Neural crest cell (in vitro differentiated cells): ENCODE measurements at places on chromosomes 4 and X. TPM values are rescaled to one million over a fixed set of nuclear protein-coding genes. Genes with fewer than 3 reads are reported as not detected.

The RNF212 gene
- total RNA-seq: 2.7 and 5.0 TPM in 2 replicates

DNA sequence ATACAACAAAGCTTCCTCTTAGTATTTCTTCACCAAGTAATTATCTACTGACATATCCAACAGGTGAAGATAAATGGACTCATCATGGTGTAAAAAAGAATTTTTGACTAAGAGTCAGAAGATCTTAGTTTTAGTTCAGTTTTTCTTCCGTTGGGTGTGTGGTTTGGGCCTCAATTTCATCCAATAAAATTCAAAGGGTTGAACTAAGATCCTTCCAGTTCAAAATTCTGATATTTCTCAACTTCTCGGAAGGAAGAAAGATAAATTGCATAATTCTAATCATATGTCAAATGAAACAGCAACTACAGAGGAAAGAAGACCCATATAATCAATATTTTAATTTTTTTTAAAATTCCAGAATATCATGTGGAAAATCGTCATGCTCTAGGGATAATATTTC is 192.7 kb downstream of the SPRY1 start:
- no peak overlapping the region for H3K4me3 ChIP-seq
- H3K27ac ChIP-seq: no peak overlapping the region
- H3K27me3 ChIP-seq: no peaks in the 10 kb centered on the region
- H3K4me1 ChIP-seq: peaks cover 20% of the 10 kb centered on the region

GRCh38 chr4:120673696-120674095 is 248.8 kb downstream of the PRDM5 start:
- H3K36me3 ChIP-seq: peaks cover 34% of the 10 kb centered on the region
- no peaks in the 10 kb centered on the region for H3K27me3 ChIP-seq
- DNase-seq: no peak
- no peak overlapping the region for H3K27ac ChIP-seq
- H3K4me3 ChIP-seq: no peak overlapping the region
- H3K4me1 ChIP-seq: no peaks in the 10 kb centered on the region

DNA sequence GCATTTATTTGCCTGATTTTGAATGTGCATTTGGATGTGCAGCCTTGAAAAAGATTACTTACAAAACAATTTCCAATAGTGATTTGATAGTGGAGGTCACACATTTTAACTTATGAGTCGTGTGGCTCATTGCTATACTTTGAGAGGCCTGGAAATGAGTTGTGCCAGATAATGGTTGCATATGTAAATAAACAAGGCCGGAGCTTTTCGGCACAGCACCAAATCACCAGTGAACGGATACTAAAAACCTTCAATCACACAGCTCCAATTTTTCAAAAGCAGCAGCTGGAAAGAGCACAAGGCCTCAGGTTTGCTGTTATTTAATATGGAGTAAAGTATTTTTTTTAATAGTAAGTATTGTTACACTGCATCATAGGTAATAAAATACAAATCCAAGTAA is 57.2 kb downstream of the NPY5R start:
- no peaks in the 10 kb centered on the region for H3K36me3 ChIP-seq
- H3K4me3 ChIP-seq: no peak overlapping the region
- H3K4me1 ChIP-seq: no peaks in the 10 kb centered on the region
- no peak overlapping the region for H3K27ac ChIP-seq
- no peaks in the 10 kb centered on the region for H3K27me3 ChIP-seq

- no peak for DNase-seq
- H3K36me3 ChIP-seq: no peaks in the 10 kb centered on the region
- H3K27me3 ChIP-seq: peaks cover 6% of the 10 kb centered on the region
- H3K27ac ChIP-seq: no peak overlapping the region
Measured at GRCh38 chrX:112051576-112051975, 31.0 kb downstream of the TRPC5 start.

GRCh38 chr4:99436462-99436861 is 1.3 kb upstream of the ADH7 start:
- no peak overlapping the region for H3K4me3 ChIP-seq
- no peaks in the 10 kb centered on the region for H3K27me3 ChIP-seq
- no peak for DNase-seq
- H3K4me1 ChIP-seq: no peaks in the 10 kb centered on the region
- no peaks in the 10 kb centered on the region for H3K36me3 ChIP-seq

DNA sequence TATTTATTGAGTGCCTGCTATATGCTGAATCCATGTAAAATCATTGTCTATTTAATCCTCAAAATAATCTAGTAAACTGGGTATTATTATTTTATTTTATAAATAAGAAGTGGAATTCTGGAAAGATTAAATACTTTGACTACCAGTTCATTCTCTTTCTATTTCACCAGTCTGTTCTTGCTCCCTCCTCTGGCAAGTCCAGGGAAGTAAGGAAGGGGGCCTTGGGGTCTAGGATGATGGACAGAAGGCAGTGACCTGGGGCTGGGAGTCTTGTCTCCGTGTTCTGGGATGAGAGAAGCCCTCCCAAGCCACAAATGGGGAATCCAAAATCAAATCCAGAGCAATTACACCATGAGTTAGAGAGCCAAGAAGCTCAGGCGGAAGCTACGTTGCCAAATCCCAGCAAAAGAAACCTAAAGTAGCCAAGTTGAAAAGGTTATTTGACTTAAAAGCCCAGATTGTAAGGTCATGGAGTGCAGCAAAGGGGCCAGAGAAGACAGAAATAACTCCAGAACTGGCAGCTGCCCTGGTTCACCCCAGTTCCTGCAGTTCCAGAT is 28.3 kb upstream of the PARM1 start:
- no peaks in the 10 kb centered on the region for H3K4me1 ChIP-seq
- H3K27me3 ChIP-seq: no peaks in the 10 kb centered on the region
- no peak overlapping the region for H3K4me3 ChIP-seq
- H3K36me3 ChIP-seq: no peaks in the 10 kb centered on the region
- no peak overlapping the region for H3K27ac ChIP-seq
- DNase-seq: no peak

DNA sequence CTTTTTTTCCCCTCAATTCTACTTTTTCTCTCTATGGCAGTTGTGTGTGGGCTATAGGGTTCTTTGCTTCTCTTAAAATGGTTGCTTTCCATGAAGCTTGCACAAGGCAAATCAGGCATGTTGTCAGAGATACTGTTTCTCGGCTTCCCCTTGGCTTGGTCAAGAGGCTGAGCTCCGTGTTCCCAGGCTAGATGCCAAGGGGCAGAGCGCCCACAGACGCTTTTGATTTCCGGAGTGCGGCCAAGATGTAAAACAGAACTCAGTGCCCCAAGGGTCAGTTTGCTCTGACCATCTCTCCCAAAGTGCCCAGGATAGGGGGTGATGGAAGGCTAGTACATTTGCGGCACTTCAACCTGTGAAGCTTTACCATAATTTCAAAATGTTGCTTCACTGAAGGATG is 64.2 kb upstream of the DIPK2B start:
- no peak overlapping the region for H3K4me3 ChIP-seq
- DNase-seq: no peak
- peaks cover 6% of the 10 kb centered on the region for H3K36me3 ChIP-seq
- no peak overlapping the region for H3K27ac ChIP-seq
- no peaks in the 10 kb centered on the region for H3K27me3 ChIP-seq

DNA sequence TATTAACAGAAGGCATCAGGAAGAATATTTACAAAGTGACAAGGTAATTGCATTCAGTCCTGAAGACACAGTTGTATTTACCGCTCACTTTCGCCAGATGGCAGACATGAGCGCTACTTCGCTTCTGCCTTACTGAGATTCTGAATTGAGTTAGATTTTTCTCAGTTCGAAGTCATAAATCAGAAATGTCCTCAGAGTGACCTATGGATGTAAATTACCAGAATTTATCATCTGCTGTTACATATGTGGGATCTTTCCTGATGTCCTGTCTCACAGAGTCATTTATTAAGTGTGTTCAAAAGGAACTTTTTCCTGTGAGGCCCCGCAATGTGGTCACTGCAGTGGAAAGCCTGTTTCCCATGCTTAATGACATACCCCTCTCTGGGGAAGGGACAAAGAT is 97.3 kb upstream of the DCLK2 start:
- peaks cover 9% of the 10 kb centered on the region for H3K4me1 ChIP-seq
- H3K36me3 ChIP-seq: no peaks in the 10 kb centered on the region
- no peak overlapping the region for H3K27ac ChIP-seq
- H3K27me3 ChIP-seq: no peaks in the 10 kb centered on the region

DNA sequence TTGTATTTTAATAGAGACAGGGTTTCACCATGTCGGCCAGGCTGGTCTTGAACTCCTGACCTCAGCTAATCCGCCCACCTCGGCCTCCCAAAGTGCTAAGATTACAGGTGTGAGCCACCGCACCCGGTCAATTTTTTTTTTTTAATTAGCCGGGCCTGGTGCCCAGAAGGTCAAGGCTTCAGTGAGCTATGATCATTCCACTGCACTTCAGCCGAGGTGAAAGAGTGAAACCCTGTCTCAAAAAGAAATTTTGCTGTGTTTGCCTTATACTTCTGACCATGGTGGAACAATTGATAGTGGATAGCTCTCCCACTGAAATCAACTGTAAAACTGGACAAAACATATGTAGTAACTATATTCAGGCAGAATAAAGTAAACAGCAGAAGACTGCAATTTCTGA is 24.0 kb upstream of the SMIM14 start:
- no peak overlapping the region for H3K4me3 ChIP-seq
- H3K36me3 ChIP-seq: no peaks in the 10 kb centered on the region
- DNase-seq: no peak
- H3K4me1 ChIP-seq: peaks cover 8% of the 10 kb centered on the region
- no peak overlapping the region for H3K27ac ChIP-seq

DNA sequence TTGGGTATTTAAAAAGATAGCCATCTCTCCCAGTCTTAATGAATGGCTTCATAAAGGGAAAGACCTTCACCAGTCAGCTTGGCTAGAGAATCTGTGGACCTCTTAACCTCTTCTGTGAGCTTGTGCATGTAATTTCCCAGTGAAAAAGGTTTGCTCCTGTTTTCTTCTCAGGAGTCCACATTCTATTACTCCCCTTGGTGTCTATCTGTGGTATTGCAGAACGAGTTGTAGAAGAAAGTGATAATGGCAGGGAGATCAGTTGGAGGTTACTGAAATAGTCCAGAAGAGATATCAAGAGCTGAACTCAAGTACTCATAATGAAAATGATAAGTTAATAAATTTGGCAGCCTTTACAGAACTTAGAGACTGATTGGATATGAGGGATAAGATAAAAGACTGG is 16.5 kb upstream of the VAMP7 start:
- H3K4me1 ChIP-seq: no peaks in the 10 kb centered on the region
- H3K27ac ChIP-seq: no peak overlapping the region
- no peaks in the 10 kb centered on the region for H3K27me3 ChIP-seq
- DNase-seq: no peak

GRCh38 chr4:153938994-153939393 is 150.1 kb upstream of the SFRP2 start:
- DNase-seq: no peak
- H3K4me3 ChIP-seq: no peak overlapping the region
- H3K27me3 ChIP-seq: no peaks in the 10 kb centered on the region
- no peak overlapping the region for H3K27ac ChIP-seq
- peaks cover 7% of the 10 kb centered on the region for H3K36me3 ChIP-seq

- H3K27ac ChIP-seq: no peak overlapping the region
- DNase-seq: no peak
- H3K4me1 ChIP-seq: no peaks in the 10 kb centered on the region
- peaks cover 9% of the 10 kb centered on the region for H3K36me3 ChIP-seq
- H3K4me3 ChIP-seq: no peak overlapping the region
Measured at GRCh38 chrX:75648803-75649588, 126.2 kb upstream of the ZDHHC15 start.

- peak overlapping the region; percentile 94 for H3K4me3 ChIP-seq
- no peaks in the 10 kb centered on the region for H3K27me3 ChIP-seq
- H3K36me3 ChIP-seq: no peaks in the 10 kb centered on the region
- H3K27ac ChIP-seq: peak overlapping the region; percentile 88
Measured at GRCh38 chr4:140426610-140427105, 790 bp downstream of the CLGN start.

GRCh38 chrX:12988797-12989196 is 13.9 kb downstream of the TMSB4X start:
- no peak overlapping the region for H3K4me3 ChIP-seq
- DNase-seq: no peak

GRCh38 chrX:155841232-155841631 is 39.9 kb upstream of the VAMP7 start:
- no peaks in the 10 kb centered on the region for H3K27me3 ChIP-seq
- no peak overlapping the region for H3K27ac ChIP-seq
- no peak for DNase-seq
- H3K36me3 ChIP-seq: peaks cover 8% of the 10 kb centered on the region
- H3K4me3 ChIP-seq: no peak overlapping the region

DNA sequence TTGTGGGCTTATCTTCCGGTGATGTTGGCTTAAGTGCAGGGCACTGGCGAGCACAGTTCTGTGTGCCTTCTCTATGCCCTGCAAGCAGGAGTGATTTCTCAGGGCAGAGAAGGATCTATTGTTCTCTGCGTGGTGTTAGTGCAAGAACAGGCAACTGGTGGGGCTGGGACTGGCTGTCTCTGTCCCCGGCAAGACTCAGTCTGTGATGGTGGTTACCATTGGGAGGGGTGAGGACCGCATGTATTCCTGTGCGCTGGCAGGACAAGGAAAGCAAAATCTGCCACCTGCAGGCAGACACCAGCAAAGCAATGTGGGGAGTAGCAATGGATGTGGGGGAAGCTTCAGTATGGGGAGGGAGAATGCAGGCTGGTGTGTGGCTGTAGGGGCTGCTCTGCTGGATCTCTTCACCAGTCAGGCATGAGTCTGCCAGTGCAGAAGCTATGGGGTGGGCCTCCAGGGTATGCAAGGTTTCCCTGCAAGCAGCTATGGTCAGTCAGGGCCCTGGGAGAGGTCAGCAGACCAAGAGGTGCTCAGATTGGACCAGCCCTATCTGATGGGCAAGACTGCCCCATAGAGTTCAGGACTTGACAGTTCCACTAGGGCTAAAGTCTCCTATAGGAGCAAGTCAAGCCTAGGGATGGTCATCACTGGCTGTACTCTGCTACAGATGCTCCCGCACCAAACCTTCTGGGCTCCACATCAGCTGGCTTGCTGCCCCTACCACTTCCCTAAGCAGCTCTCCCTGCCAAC is 16.8 kb downstream of the PF4 start:
- no peak for DNase-seq
- H3K4me3 ChIP-seq: no peak overlapping the region
- H3K27me3 ChIP-seq: peaks cover 2% of the 10 kb centered on the region
- peaks cover 8% of the 10 kb centered on the region for H3K36me3 ChIP-seq
- no peaks in the 10 kb centered on the region for H3K4me1 ChIP-seq

- H3K27ac ChIP-seq: no peak overlapping the region
- no peak for DNase-seq
- H3K4me3 ChIP-seq: no peak overlapping the region
- H3K27me3 ChIP-seq: no peaks in the 10 kb centered on the region
- H3K4me1 ChIP-seq: peaks cover 3% of the 10 kb centered on the region
Measured at GRCh38 chr4:113614414-113614813, 147.1 kb downstream of the CAMK2D start.

GRCh38 chr4:71004281-71004851 is 10.9 kb downstream of the DCK start:
- peaks cover 40% of the 10 kb centered on the region for H3K36me3 ChIP-seq
- DNase-seq: no peak
- H3K27me3 ChIP-seq: no peaks in the 10 kb centered on the region

- no peak for DNase-seq
- H3K36me3 ChIP-seq: no peaks in the 10 kb centered on the region
- H3K4me1 ChIP-seq: peaks cover 11% of the 10 kb centered on the region
- no peak overlapping the region for H3K27ac ChIP-seq
Measured at GRCh38 chrX:27598312-27598711, 8.2 kb downstream of the DCAF8L2 start.

- peaks cover 6% of the 10 kb centered on the region for H3K27me3 ChIP-seq
- no peaks in the 10 kb centered on the region for H3K36me3 ChIP-seq
- H3K4me1 ChIP-seq: no peaks in the 10 kb centered on the region
Measured at GRCh38 chr4:110920990-110921389, 298.1 kb upstream of the PITX2 start.

- DNase-seq: peak; percentile 45
- peak overlapping the region; percentile 93 for H3K4me3 ChIP-seq
- H3K27ac ChIP-seq: no peak overlapping the region
Measured at GRCh38 chrX:101658661-101659491, 774 bp downstream of the ARMCX2 start.
